Stimulated activated CD8-positive, alpha-beta memory T cell treated with anti-CD3 and anti-CD28 coated beads, Interleukin-4, amount 100 ng/mL, for 4 hours (primary cell): ENCODE measurements at places on chromosomes 6 and 20.

DNA sequence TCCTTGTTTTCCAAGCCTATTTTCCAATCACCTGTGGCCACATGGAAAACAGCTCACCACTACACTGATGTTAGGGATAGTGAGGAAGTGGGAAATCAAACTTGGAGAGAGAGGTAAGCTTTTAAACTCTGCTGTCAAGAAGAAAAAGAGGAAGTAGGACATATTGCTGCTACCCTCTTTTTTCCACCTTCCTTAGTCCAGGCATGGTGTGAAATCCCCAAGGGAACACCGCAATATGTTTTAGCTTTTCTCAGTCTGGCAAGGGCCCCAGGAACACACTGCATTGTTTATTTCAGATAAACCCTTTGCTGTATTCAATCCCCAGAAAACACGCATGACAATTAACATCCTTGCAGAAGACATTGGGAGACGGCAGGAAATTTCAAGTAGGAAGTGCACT lies 61.3 kb downstream of the HS3ST5 start:
- DNase-seq: no peak

GRCh38 chr6:4940416-4940815 lies 63.4 kb downstream of the RPP40 start:
- no peak for DNase-seq

GRCh38 chr6:110687326-110687725 lies 127.9 kb downstream of the CDK19 start:
- DNase-seq: no peak

DNA sequence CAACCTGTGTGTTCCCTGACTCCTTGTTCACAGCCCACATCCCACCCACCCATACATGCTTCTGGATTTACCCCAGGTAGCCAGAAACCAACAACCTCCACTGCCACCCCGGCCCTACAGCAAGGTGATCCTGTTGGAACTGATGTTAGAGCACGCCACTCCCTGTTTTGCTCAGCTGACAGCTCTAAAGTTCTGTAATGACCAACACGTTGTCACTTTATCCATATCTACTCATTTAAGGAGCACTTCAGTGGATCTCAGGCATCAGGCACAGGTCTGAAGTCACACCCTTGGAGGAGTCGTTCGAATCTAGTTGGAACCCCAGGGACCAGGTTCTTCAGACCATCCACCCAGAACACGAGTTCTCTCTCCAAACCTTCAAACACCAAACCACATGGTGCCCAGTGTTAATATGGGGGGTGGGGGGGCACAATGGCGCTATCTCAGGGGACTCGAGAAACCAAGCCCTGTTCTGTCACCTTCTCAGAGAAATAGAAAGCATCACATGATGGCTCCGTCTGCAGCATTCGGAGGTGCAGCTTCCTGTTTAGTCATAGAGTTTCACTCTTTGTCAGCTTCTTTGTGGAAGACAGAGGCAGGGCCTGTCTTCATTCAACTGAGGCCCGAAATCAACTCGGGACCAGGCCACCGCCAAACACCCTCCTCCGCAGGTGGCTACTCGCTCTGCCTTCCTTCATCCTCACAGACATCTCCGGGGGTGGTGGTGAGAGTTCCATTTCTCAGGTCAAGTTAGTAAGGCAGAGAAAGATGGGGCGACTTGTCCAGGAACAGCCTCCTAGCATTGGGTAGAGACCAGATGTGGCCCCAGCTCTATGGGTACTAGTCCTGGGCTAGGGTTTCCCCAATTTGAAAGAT lies 142.2 kb downstream of the NFATC2 start:
- DNase-seq: peak; percentile 44

GRCh38 chr20:41363601-41364000 lies 3.0 kb downstream of the EMILIN3 start:
- DNase-seq: no peak

GRCh38 chr20:2652724-2653555 lies 508 bp downstream of the NOP56 start:
- DNase-seq: peak; percentile 20

- DNase-seq: no peak
These were observed 199.0 kb downstream of the SOD2 start for GRCh38 chr6:159493898-159494585.

GRCh38 chr20:58716476-58717277 lies 24.1 kb downstream of the NPEPL1 start:
- no peak for DNase-seq

DNA sequence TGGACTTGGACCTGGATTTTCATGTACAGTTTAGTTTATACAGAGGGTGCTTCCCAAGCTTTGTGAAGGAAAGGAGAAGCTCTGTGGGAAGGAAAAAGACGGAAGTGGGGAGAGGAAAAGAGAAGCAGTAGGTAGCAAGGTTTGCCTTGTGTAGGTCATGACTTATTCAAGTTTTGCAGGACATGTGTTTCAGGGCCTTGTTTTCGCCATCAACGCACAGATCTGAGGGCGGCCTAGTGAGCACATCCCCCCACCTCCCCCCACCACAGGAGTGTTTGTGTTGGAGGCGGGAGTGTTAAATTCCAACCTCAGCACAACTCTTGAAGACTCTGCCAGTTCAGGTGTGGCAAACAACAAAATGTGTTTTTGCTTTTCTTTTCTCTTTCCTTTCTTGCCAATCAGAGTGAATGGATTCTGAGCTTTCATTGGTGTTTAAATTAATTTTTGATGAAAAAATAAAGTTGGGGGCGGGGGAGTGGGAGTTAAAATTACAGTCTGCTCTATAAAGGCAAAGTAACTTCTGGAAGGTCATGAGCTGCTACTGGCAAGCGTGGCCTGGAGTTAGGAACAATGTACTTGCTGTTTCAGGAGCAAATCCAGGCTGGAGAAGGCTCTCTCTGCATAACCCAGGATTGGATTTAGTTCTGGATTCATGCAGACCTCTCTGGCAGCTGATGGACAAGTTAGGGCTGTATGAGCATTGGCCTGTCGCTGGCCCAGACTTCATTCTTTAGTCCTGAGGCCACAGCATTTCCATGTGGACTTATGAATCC lies 338.5 kb downstream of the CD83 start:
- DNase-seq: no peak

GRCh38 chr20:35404614-35405259 lies 7.0 kb downstream of the UQCC1 start:
- DNase-seq: no peak

- no peak for DNase-seq
These were observed 23.1 kb downstream of the VPS52 start for GRCh38 chr6:33248643-33248931.

DNA sequence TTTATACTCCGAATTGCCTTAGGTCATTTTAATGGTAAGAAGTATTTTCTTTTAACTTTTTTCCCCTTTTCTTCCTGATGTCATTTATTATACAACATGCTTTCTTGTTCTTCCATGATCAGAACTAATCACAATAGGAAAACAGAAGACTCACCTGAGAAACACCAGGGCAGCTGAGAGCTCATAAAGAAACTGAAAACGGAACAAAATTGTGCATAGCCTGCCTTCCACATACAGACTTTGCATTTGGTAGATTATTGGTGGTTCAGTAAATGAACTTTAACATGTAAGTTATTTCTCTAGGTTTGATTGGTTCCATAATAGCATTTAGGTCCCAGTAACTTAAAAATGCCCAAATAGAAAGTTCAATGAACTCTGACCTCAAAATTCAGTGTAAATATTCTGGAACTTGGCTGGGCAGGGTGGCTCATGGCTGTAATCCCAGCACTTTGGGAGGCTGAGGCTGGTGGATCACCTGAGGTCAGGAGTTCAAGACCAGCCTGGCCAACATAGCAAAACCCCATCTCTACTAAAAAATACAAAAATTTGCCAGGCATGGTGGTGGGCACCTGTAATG lies 161.1 kb upstream of the DTNBP1 start:
- no peak for DNase-seq

DNA sequence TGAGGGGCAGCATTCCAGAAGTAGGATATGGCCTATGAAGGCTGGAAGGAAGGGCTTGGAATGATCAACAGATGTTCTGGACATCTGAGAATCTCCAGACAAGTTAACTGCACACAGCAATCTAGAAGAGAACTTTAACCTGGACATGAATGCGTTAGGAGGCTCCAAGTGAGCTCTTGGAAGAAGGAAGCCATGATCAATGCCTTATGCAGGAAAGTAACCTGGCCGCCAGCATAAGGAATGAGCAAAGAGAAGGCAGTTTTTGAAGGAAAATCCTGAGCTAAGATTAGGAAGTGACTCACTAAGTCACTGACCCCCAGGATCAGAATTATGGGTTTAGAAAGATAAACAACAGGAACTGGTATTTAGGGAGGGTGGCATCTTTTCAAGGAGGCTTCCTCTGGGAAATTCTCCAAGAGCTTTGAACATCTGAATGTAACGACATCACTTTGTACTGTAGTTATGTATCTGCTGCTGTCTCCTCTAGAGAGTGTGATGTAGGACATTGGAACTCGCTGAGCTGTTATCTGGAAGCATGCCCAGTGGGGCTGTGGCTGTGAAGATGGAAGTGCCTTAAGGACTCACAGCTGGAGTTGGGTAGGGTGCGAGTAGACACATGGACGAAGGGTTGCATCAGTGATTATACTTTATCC lies 236.8 kb downstream of the PACRG start:
- no peak for DNase-seq

DNA sequence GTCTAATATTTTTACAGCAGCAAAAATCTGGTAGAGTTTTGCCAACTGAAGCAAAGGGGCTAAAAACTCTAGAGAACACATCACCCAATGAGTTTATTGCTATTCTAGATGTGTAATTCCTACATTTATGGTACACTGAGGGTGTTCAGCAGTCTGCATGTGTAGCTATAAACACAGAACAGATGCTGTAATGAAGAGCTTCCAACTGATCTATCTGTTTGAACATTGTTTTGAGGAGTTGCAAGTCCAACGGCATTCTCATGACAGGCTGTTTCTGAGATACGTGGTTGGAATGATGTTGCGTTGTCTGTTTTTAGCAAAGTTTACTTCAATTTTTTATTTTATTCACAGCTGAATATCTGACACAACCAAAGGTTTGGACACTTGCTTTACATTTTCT lies 141.2 kb upstream of the RAB32 start:
- DNase-seq: no peak

GRCh38 chr6:106520711-106521401 lies 108.4 kb downstream of the RTN4IP1 start:
- peak; percentile 69 for DNase-seq

DNA sequence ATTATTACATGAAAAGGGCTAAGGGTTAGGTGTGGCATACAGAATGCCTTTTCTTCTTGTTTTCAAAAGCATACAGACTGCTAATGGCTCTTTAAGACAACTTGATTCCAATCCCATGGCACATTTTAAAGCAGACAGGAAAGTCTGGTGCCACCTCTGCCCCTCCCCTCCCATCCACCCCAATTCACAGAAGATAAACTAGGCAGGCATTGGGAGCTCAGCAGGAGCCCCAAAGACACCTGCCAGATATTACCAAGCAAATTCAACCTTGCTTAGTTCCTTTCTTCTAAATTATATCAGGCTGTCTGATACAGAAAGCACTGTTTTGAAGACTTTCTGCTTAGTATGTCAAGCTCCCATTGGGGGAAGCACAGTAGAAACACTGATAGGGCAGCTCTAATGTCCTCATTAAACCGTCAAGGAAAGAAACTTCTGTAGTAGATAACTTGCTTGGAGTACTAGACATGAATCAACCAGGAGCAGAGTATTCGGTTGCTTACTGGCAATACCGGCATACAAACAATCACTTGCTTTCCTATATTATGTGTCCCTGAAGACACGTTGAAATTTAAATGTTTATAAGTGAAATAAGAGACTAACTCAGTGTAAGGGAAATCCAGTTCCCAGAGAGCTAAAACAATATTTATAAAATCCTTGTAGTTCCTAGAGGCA lies 13.0 kb downstream of the SESN1 start:
- no peak for DNase-seq

GRCh38 chr20:59024111-59024530 lies 4.9 kb downstream of the TUBB1 start:
- DNase-seq: no peak

GRCh38 chr6:37820718-37821079 lies 1.2 kb downstream of the ZFAND3 start:
- no peak for DNase-seq

DNA sequence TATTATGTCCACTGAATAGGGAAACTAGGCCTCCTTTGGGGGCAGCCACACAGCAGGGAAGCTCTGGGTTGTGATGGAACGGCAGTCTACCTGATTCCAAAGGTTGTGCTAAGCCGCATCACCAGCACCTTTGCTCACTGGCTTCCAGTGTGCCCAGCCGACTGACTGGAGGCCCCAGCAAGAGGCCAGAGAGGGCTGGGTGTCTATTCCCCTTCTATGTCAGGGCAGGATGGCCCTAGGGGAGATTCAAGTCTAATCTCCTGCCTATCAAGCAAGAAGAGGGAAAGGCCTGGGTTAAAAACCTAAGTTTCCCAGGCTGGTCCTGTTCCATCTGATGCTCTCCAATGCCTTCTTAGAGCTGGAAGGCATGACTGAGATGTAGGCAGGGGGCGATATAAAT lies 53.6 kb downstream of the JPH2 start:
- no peak for DNase-seq

DNA sequence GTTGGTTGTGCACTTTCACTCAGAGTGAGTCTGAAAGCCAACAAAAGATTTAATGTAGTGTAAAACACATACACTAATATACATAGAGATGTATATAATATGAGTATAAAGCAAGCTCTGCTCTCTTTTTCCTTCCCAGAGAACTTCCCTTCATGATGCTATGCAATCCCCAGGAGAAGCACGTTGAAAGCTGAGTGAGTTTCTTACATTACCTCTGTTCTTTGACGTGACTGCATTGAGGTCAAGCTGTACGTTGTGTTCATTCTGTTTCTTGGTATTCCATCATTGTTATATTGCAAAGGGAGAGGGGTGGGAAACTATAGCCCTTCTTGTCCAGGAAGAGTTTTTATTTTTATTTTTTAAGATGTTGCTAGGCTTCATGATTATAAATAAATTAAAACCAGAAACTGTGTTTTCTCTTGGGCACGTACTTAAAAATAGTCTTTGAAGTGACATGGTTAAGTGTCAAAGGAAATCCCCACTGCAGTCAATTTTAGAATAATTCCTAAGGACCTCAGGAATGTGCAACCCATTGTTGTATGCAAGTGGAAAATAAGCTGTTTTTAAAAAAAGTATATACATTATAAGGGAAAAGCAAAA lies 651.0 kb downstream of the CD109 start:
- no peak for DNase-seq

DNA sequence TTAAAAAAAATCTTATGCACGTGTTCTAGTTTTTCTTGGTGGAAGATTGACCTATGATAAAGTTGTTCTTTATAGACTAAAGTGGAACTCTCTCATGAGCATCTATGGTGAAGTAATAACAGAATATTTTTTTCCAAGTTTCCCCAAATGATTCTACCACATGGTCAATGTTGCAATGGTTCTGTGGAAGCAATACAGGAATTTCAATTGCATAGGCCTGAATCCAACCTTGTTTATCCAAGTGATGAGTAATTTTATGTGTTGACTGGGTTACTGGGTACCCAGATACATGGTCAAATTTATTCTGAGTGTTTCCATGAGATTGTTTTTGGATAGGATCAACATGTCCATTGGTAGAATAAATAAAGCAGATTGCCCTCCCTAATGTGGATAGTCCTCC lies 581.5 kb downstream of the MMUT start:
- no peak for DNase-seq

GRCh38 chr6:53441035-53441493 lies 92.3 kb upstream of the ELOVL5 start:
- no peak for DNase-seq

- no peak for DNase-seq
These were observed 6.3 kb upstream of the FOXF2 start for GRCh38 chr6:1382883-1383728.

- no peak for DNase-seq
These were observed 128.1 kb downstream of the ISM1 start for GRCh38 chr20:13349235-13349604.
